ENCODE measurements at places on chromosomes 5 and 9. TPM values are rescaled to one million over a fixed set of nuclear protein-coding genes. Genes with fewer than 3 reads are reported as not detected.

The BSPRY gene
- polyA plus RNA-seq: 0.13 TPM

The SPATA31C1 gene
- polyA plus RNA-seq: not detected

The CSF1R gene
- polyA plus RNA-seq: 0.09 TPM

The RGS7BP gene
- not detected for polyA plus RNA-seq

The TAF11L5 gene
- polyA plus RNA-seq: not detected

The MARCHF11 gene
- polyA plus RNA-seq: not detected

The OTP gene
- polyA plus RNA-seq: not detected

The RASA1 gene
- polyA plus RNA-seq: 5.9 TPM

The ST8SIA4 gene
- 6.7 TPM for polyA plus RNA-seq

The C9 gene
- polyA plus RNA-seq: not detected

The RNF180 gene
- polyA plus RNA-seq: not detected

The GKAP1 gene
- polyA plus RNA-seq: 6.0 TPM

The SLC25A2 gene
- 0.34 TPM for polyA plus RNA-seq

The SPAAR gene
- polyA plus RNA-seq: not detected

The UBQLN1 gene
- 71.8 TPM for polyA plus RNA-seq

The GARIN3 gene
- not detected for polyA plus RNA-seq

The SPATA6L gene
- polyA plus RNA-seq: 0.68 TPM

The PPP1R2B gene
- 0.09 TPM for polyA plus RNA-seq

The GOLGA1 gene
- polyA plus RNA-seq: 4.7 TPM

The CDC14B gene
- 9.3 TPM for polyA plus RNA-seq

The WNT8A gene
- polyA plus RNA-seq: not detected

The STOML2 gene
- polyA plus RNA-seq: 88.8 TPM

The SPATA31E1 gene
- polyA plus RNA-seq: not detected

The SLC25A51 gene
- 10.8 TPM for polyA plus RNA-seq

The CAPSL gene
- not detected for polyA plus RNA-seq

The KIAA1958 gene
- 3.2 TPM for polyA plus RNA-seq

The SLC46A2 gene
- 0.12 TPM for polyA plus RNA-seq

Data from naive thymus-derived CD4-positive, alpha-beta T cell (primary cell).